Suppressor macrophage treated with lipopolysaccharide for 1 hour (primary cell): ENCODE measurements at places on chromosomes 5 and 9.
A peak's percentile ranks its signal among the peaks of the same experiment; 100 is the strongest.

- no peak for DNase-seq
These were observed 341.5 kb upstream of the CCNH start for GRCh38 chr5:87754009-87754757.

- DNase-seq, result no peak
These were observed 95.4 kb upstream of the DAB2 start for GRCh38 chr5:39520232-39520572.

- no peak for DNase-seq
These were observed 209.8 kb downstream of the CDH12 start for GRCh38 chr5:22643356-22643755.

- DNase-seq, result peak; percentile 79
These were observed 105.9 kb downstream of the GADD45G start for GRCh38 chr9:89710697-89711096.

DNA sequence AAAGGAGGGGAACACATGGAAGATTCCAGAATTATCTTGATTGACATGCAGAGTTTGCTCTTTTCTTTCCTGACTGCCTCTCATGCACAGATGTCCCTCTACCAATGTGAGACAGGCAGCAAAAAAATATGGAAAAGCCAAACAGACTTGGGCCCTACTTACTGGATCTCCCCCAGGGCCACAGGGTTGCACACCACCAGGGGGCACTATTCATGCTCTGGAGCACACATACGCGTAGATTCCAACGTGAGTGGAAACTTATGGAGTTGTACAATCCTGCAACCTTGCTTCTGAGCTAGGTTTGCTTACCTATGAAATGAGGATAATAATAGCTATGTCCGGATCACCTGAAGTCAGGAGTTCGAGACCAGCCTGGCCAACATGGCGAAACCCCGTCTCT, 319.5 kb downstream of the ARHGEF28 start:
- peak; percentile 28 for DNase-seq

DNA sequence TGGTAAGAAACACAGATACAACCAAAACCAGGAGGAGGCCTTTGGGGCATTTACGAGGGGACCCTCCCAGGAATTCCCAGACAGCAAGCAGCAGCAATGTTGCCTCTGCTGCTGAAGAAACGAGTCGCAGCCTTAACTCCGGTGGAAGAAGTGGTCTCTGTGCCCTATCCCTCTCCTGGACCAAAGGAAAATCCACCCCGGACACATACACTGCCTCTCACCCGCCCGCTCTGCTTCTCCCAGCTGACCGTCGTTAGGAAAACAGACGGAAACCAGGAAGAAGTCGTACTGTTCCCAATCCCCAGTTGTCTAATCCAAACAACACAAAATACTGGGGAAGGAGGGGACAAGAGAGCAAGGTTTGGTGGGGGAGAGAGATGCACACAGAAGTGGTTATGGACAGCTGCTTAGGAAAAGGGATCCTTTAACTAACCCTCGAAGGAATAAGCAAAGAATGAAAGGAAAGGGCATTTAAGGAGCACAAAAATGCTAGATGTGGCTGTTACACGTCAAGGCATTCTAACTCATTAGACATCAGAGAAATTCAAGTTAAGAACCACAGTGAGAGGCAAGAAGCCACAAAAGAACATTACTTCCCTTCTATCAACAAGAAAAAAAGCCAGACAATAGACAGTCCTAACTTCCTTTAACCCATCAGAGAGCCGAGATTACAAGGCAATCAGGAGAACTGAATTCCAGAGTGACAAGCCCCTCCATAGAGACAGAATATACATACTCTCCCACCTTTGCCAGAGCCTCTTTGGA, 71.9 kb downstream of the ACTL7B start:
- DNase-seq, result peak; percentile 23

- DNase-seq, result no peak
These were observed 23.9 kb downstream of the UGCG start for GRCh38 chr9:111920531-111920930.

DNA sequence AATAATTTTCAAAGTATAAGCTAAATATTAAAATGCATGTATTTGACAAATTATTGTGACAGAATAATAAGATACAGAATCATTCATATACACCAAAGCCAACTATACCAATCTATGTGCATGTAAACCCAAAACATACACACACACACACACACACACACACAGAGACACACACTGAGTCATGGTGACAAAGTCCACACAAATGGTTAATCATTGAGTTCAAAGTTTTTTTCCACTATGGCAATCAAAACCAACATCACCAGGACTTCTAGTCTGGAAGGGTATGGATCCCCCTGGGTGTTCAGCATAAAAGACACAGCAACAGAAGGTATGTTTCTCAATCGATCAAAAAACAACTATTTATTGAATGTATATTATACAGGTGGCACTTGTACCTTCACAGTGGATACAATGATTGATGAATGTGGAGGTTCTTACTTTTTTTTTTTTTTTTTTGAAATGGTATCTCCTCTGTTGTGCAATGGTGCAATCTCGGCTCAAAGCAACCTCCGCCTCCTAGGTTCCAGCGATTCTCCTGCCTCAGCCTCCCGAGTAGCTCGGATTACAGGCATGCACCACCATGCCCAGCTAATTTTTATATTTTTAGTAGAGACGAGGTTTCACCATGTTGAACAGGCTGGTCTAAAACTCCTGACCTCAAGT, 137.0 kb downstream of the PDE4D start:
- DNase-seq, result no peak
